ENCODE measurements at places on chromosomes 1 and 21.

DNA sequence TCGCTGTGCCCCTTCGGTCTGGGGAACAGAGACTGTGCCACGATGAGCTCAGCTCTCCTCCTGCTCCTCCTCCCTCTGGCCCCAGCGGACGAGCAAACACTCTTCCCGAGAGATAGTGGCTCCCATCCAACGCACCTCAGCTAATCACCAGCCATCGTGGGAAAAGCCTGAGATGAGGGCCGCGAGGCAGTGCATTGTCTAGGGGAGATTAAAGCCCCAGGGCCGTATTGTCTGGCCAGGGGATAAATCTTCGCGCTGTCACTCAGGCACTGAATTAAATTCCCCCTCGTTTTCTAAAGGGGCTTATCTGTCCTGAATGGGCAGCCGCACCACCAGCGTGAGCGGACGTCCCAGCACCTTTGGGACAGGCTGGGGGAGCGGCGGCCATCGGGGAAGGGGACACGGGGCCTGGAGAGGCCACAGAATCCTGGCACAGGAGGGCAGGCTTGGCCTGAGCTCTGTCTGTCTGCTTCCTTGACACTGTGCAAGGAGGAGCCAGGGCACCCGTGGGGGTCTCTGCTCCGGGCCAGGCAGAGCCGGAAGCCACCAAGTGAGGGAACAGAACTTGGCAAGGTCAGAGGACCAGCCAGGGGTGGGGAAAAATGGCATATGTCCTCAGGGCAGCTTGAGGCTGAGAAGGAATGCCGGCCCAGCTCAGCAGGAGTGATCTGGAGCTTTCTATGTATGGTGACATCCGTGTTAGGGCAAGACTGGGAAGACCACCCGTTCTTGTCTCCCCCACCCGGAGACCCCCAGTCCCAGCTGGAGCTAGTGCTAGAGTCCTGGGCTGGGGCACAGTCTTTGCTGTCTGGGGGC lies 32.3 kb downstream of the PRDM16 start:
- DNase-seq, result no peak

DNA sequence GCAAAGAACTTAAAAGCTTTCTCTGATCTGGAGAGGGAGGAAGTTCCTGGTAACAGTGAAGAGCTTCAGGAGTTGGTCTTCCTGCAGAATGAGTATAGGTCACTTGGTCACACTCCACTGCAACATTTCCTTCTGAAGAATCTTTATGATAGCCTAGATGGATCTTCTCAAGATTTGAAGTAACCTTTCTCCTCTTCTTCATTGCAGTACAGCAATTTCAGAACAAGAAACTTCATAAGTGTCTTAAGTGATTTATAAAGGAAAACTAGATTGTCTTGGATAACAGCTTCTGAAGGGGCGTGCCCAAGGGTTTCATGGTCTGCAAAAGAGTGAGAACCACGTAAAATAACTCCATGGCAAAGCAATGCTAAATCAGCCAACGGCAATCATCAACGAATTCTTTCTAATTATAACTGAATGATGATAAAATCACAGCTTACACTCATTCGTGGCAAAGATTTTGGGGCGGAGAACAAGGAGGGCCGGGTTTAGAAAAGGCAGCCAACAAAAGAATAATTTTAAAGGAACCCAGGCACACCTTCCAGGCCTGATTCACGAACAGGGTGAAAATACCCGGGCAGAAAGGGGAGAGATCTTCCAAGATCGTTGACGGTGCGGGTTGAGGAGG lies 53.9 kb upstream of the ASPM start:
- DNase-seq, result peak; percentile 13

DNA sequence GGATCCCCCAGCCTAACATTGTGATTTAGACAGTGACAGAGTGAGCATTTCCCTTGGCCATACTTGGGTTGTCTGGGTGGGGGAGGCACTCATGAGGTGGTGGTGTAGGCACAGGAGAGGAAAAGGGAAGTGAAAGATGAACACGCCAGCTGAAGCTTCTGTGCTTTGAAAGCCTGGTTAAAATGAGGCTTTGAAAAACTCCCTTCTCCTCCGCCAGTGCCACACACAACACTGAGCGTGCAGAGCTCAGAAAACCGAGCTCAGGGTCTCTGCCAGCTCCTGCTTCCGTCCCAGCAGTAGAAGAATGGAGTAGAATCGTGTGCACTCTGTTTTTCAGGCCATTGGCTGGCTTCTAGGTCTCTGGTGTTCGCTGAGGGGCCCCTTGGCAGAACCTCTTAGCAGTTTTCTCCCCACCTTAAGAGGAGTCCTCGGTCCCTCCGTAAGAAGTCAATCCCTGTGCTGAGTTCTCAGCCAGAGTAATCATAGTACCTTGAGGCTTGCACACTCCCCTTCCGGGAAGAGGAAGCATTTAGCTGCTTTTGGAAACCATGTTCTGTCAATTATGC lies 12.9 kb downstream of the PLEKHM2 start:
- no peak for DNase-seq

GRCh38 chr1:235907187-235907896 lies 40.6 kb upstream of the LYST start:
- DNase-seq, result no peak

- DNase-seq, result no peak
Observed at GRCh38 chr21:39710866-39711265, 34.1 kb upstream of the IGSF5 start.

GRCh38 chr1:80915491-80915890 lies 885.2 kb upstream of the ADGRL2 start:
- DNase-seq, result no peak

DNA sequence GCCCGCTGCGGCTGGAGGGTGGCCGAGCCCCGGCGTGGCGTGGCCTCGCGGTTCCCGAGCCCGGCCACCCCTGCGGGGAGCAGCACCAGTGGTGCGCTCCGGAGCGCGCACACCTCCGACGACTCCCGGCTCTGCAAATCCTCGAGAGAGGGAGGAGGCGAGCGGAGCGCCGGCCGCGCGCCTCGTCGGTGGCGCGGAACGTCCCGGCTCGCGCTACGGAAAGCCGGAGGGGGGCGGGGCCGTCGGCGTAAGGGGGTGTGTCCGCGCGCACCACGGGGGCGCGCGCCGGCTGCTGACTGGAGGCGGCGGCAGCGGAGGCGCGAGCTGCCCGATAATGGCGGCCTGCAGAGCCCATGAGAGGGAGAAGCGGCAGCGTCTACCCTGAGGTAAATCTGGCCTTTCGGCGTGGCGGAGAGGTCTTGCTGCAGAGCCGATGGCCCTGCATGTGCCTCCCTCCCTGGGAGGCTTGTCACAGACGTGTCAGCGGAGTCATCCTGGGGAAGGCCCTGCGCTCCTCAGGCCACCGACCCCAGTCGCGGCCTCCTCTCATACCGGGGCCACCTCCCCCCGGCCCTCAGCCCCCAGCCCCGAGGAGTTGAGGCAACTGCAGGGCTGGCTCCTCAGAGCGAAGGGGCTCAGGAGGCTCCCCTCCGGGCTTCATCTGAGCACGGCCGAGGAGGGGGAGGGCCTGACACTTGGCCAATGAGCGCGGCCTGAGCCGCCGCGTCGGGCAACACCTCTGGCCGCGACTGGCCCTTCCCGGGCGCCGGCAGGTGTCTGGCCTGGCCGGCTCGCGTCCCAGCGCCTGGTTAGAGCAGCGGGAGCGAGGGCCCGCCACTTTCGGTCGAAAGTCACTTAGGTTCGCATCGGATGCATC lies at the start of gene PDIK1L:
Gene PDIK1L, plus strand, starts transcription at position 295 of the 877 bp plus-strand sequence. CDS start 2,485 bp downstream, outside the sequence.
- peak; percentile 87 for DNase-seq

DNA sequence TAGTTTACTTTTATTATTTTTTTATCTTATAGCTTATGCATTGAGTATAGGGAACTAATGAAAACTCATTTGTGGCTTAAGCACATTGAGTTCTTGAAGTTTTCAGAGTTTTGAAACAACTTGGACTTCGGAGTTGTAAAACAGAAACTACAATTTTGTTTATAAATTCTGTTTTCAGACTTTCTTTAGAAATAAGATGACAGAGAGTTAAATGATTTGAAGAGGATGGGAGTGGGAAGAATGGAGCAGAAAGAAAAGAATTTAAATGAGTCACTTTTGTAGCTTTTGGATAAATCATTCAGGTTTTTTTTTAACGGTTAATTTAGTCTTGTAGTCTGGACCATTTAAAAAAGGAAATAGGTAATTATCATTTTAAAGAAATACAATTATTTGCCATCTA lies 32.3 kb downstream of the INKA2 start:
- no peak for DNase-seq

GRCh38 chr1:40582116-40582515 lies 50.7 kb downstream of the ZNF684 start:
- no peak for DNase-seq

- no peak for DNase-seq
Observed at GRCh38 chr1:179996099-179996498, 41.5 kb downstream of the CEP350 start.

- no peak for DNase-seq
Observed at GRCh38 chr1:17419626-17420328, 19.7 kb downstream of the RCC2 start.

DNA sequence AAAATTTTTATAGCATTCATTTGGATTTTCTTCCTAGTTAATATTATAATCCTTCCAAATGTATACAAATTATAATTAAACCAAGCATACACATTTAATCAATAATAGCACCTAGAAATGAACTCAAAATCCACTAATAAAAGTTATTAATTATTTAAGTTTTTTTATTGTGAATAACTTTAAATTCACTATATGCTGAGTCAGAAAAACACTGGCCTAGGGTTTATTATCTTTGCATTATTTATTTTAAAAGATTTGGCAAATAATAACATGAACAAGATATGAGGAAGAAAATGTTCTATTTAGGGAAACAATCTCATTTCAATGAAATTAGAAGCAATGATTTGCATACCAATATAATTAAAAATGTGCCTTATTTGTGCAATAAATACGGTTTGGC lies 951.5 kb downstream of the KCNT2 start:
- no peak for DNase-seq

DNA sequence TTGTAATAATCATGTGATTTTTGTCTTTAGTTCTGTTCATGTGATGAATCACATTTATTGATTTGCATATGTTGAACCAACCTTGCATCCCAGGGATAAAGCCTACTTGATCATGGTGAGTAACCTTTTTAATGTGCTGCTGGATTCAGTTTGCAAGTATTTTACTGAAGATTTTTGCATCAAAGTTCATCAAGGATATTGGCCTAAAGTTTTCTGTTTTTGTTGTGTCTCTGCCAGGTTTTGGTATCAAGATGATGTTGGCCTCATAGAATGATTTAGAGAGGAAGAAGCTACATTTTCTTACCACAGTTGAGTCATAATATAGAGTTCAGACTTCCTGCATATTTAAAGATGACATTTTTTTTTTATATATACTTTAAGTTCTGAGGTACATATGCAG lies 455.9 kb downstream of the PLPP3 start:
- DNase-seq, result no peak

GRCh38 chr21:27362249-27362648 lies 395.4 kb upstream of the ADAMTS5 start:
- no peak for DNase-seq

DNA sequence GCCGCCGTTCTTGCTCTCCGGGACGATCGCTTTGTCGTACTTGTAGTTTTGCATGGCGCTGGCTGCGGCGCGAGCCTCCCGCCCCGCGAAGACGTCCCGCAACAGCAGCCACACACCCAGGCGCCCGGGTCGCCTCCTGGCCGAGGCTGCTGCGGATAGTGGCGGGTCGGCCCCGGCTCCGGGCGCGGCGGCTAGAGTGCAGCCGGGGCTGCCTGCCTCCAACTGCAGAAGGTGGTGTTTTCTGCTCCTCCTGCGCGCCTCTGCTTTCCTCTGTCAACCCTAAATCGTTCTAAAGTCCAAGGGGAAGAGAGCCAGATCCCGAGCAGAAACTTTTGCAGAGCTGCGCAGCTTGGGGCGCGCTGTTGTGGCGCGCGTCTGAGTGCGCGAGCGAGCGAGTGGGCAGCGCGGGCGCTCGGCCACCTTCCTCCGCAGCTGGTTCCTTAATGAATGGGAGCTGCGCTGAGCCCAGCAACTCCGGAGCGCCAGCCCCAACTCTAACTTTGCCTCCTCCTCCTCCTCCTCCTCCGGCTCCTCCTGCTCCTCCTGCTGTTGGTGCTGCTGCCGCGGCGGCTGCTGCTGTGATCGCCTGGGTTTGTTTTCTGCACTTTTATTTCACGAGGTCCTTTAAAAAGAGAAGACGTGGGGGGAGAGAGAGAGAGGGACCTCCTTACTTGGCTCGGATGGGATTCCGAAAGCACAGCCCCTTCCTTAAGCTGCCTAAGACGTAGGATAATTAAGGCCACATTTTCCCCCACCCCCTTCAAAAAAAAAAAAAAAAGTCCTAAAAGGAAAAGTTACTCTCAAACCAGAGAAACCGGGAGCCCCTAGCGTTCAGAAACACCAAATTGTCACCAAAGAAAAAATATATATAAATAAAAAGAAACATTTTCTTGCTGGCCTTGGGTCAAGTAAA lies at the start of gene PLPP3:
Gene PLPP3, minus strand, starts transcription at position 601 of the 913 bp plus-strand sequence. Its CDS starts 547 bp downstream, at position 54.
- no peak for DNase-seq

GRCh38 chr1:223140611-223141405 lies 2.2 kb downstream of the TLR5 start:
- DNase-seq, result no peak

DNA sequence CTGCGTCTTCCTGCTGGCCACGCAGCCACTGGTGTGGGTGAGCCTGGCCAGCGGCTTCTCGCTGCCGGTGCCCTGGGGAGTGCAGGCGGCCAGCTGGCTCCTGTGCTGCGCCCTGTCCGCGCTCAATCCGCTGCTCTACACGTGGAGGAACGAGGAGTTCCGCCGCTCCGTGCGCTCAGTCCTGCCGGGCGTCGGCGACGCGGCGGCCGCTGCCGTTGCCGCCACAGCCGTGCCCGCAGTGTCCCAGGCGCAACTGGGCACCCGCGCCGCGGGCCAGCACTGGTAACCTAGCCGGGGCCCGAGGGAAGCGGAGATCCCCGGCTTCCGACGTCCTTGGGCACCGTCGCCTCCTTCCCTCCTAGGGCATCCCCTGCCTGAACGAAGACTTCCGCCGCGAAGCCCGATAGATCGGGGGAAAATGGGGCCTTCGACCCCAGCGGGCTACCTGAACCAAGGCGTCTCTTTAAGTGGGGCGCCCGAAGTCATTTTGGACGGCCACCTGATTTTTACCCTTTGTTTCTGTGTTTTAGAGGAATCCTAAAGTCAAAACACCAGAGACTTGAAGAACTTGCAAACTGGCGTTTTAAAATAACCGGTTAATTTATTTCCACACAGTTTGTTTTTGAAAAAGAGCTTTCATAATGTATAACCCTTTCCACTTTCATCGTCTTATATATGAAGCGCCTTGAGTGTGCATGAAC lies 2.0 kb downstream of the GPR88 start:
- DNase-seq, result peak; percentile 66

DNA sequence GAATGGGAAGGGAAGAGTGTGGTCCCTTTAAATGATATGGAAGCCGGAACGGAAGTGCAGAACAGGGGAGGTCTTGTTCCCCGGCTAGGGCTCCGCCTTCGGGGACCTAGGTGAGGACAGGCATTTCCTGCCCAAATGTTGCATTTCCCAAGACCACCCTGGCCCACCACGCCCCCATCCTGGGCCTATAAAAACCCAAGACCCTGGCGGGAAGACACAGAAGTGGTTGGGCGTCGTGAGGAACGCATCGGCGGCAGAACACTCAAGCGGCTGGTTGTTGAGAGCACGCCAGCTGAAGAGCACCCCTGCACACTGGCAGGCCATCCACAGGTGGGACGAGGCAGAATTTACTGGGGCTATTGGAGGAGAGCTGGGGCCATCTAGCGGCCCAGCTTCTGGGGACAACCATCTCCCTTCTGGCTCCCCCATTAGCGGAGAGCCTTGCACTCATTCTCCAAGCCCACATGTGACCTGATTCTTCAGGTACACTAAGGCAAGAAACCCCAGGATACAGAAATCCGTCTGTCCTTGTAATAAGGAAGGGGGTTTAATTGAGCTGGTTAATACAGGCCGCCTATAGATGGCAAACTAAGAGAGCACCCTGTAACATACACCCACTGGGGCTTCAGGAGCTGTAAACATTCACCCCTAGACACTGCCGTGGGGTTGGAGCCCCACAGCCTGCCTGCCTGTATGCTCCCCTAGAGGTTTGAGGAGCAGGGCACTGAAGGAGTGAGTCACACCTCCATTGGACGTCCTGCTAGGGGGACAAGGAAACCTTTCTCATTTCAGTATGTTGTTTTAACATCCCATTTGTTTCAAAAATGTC lies 1327.9 kb downstream of the BRINP3 start:
- peak; percentile 70 for DNase-seq
